ENCODE measurements at places on chromosomes 1 and 21.

DNA sequence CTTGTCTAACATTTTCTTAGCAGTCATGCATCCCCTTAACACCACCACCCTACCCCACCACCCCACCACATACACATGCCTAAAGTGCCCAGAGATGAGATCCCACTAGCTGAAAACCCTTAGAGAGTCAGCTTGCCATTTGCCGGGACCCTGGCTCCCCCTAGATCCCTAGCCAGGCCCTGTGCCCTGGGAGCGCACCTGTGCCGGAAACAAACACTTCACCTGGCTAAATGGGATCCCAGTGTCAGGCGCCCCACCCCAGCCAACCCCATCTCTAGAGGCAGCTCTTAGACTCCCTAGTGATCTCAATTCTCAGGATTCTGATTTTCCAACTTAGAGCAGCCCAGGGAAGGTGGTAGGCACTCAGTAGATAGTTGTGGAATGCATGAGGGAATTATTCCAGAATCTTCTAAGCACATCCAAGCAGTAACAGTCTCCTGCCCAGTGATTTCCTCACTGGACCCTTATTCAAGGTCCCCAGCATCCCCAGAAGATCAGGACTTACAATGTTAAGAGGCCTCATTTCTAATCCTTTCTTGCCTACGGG, 105.2 kb downstream of the LAMC2 start:
- no peak for DNase-seq

GRCh38 chr1:72062584-72062983, 219.8 kb downstream of the NEGR1 start:
- DNase-seq = no peak

GRCh38 chr1:28208818-28209441, 23.9 kb downstream of the DNAJC8 start:
- peak; percentile 3 for DNase-seq

DNA sequence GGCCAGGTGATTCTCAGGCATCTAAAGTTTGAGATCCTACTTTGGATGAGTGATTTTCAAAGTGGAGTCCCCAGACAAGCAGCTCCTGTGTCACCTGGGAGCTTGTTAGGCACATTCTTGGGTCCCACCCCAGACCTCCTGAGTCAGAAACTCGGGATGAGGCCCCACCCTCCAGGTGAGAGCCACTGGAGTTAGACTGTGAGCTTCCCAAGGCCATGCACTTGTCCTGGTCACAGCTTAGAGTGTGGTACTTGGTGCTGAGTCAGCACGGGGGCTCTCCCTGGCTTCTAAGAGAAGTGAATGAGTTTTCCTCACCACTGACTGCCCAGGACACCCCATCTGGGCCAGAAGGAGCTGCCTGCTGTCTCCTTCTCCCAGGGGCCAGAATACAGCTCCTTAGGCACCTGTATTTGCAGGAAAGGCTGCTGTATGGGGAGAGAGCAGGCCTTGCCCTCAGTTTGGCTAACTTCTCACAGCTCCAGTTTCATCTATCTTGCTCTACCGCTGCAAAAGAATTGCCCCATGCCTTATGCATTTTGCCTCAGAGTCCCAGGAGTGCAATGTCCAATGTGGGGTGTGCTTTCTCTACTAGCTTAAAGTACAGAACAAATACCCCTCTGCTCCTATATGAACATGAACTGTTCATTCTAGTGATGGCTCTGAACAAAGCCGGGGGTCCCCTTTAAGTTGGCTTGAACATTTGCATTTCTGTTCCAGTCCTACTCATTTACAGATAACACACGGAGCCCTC, 98.1 kb downstream of the PSMG1 start:
- no peak for DNase-seq

- DNase-seq = peak; percentile 26
Measured at GRCh38 chr1:6037338-6037762, 8.3 kb upstream of the KCNAB2 start.

GRCh38 chr1:183598386-183598785, 8.1 kb upstream of the NCF2 start:
- no peak for DNase-seq

GRCh38 chr21:31205412-31205811, 138.6 kb downstream of the TIAM1 start:
- DNase-seq = no peak

- DNase-seq = no peak
Measured at GRCh38 chr21:38492007-38492406, 6.3 kb downstream of the ERG start.

DNA sequence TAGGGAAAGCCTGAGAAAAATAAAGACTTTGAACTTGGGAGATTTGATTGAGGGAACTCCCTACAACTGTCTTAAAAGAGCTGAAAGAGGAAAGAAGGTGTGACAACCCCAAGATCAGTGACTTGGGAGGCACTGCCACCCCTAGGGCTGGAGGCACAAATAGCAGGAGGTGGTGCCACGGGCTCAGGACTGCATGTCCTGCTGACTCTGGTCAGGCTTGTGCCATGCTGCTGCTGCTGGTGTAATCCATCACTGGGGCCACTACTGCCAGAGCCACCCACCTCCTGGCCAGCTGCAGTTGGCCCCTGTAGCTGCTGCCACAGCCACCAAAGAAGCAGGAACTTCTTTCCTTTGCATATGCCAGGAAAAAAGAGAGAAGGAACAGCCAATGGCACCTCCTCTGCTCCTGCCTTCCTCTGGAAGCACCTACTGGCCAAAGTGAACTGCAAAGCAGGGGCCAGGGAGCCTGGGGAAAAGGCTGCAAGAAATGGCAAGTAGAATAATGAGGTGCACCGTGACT, 730.3 kb downstream of the PTPRU start:
- DNase-seq = no peak

DNA sequence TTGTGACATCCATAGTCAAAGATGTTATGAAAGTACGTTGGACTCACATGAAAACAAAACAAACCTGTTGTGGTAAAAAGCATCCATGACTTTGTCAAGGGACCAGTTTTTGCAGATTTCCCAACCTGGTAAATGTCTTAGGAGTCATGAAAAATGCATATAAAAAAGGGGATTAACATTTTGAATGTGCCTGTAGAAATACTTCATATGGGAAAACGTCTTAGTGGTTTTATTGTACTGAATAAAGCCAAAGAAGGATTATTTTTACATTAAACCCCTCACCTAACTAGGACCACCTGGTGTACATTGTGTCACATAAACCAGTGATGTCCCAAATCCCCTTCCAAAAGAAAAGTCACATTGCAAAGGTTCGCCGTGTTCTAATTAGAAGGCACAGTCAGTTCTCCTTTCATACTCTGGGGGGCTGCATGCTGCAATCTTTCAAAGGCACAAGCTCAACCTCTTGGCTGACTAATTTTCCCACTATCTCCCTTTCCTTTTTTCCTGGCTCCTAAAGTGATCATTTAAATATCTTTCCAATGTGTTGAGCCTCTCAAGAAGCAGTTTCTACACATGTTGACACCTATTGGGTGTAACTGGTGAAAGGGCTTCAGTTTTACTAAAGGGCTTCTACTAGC, 119.8 kb upstream of the SPAG17 start:
- no peak for DNase-seq

DNA sequence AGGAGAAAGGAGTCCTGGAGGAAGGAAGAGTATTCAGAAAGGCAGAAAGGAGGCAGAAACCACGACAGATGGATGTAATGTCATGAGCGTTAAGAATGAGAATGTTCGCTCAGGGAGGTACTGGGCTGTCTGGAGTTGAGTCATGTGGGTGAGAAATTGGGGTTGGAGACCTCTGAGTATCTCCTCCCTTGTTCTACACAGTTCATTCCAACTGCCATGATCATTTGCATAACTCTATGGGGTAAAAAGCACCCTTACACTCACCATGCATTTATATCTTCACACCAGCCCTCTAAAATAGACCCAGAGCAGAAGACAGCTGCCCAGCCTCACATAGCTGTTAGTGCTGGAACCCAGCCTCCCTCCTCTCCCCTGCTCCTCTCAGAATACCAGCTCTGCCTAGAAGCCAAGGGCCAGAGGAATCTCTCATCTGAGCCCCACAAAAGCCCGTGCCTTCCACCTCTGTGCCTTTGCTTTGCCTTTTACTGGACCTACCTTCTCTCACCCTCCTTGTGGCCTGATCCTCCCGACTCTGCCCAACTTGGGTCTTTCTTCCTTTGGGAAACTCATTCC, 85.2 kb downstream of the BEND5 start:
- no peak for DNase-seq

DNA sequence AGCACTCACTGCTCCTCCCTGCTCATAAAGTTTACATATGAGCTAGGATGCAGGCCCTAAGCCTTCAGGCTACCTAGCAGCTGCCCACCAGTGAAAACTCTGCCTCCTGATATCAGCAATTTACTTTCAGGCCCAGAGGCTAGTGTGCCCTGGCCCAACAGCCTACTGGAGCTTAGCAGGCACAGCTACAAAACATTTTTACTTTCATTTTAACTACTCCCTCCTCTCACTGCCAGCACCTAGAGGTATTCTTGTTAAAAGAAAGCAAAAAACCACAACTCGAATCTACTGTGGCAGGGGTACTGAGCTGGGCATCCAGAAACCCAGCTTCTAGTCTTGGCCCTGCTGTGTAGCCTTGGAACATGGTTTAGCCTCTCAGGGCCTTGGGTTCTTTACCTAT, 5.8 kb upstream of the LORICRIN start:
- DNase-seq = no peak

DNA sequence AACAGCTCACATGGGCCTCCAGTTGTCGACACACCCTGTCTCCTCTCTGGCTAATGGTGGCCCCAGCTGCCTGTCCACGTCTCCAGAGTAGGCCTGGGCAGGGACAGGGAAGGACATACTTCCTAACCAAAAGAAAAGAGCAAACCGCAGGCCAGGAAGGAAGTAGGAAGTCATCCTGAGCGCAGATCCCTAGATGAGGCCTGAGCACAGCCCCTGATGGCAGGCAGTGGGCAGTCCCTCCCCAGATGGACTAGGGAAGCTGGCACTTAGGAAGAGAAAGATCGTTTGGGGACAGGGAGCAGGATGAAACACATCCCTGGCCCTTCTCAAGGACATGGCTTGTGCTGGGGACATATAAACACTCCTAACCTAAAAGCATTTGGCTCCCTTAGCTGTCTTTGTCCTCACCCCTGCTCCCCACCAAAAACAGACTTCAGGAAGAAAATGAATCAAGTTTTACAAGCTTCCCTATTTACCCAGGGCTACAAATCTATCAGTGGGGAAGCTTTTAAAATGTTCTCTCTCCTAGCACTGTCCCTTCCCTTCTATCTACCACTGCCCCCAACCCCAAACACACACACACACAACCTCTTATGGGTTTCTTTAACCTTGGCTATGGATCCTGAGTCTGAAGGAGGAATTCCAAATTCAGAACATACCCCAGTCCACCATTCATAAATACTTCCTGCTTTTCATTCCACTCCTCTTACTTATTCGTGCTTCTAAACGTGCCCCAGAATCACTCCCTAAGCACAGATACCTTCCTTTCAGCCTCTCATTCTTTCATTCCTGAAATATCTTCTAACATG, 21.1 kb downstream of the SSBP3 start:
- DNase-seq = no peak

DNA sequence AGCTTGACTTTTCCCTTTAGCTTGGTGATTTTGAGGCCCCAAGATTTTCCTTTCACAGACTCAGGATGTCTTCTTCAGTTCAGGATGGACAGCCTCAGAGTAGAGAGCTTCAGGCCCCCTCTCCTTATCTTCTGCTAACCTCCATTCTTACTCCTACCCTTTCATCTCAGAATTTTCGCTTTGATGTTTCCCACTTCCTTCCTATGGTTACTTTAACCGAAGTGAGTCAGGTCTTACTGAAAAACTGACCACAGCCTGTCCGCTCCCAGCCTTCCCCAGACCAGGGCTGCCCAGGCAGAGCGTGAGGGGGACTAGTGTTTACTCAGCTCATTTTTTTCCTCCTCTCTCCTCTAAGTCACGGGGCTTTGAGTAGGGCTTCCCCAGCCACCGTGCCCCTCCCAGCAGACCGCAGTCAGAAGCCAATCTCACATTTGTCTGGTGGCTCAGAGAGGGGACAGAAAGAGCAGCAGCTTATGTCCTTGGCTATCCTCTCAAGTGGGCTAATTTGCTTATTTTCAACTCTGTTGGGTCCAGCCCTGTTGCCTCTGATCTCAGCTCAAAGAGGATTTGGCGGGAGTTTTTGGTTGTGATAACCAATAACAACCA, 4.2 kb upstream of the IL19 start:
- DNase-seq = no peak
